ENCODE measurements at places on chromosomes 6 and 20.

GRCh38 chr6:133837801-133838349, 51.0 kb upstream of the TCF21 start:
- peak; percentile 91 for DNase-seq

- DNase-seq = no peak
Observed at GRCh38 chr20:44684047-44684967, 30.9 kb upstream of the CCN5 start.

DNA sequence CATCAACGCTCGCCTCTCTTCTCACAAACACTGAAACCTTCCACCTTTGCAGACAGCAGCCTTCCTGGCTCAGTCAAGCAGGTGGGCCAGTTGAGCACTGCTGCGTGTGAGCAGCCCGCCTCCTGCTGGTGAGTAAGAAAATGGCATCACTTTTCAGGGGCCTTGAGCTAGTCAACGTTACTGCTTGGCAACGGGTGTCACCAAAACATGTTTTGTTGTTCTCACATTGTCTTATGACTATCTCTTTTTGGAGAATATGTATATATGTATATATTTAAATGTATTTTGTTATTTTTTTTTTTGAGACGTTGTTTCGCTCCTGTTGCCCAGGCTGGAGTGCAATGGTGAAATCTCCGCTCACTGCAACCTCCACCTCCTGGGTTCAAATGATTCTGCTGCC, 97.0 kb upstream of the AGPAT4 start:
- DNase-seq = peak; percentile 88

- DNase-seq = peak; percentile 29
Observed at GRCh38 chr20:45970646-45971424, 1.2 kb downstream of the ZNF335 start.

DNA sequence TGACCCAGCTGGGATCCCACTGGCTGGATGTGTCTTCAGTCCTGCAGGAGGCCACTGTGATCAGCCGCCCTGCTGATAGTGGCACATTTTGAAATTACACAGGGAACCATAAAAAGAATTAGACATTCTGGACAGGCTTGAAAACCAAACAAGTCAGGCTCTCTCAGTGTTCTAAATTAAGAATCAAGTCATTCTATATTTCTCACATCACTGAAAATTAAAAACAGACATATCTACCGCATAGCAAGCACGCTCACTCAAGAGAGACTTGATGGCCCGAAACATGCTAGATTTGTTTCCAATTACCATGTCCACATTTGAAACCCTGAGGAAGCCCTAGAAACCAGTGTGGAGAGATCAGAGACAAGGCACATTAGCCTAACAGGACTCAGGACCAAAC, 57.7 kb downstream of the NFATC2 start:
- DNase-seq = no peak

DNA sequence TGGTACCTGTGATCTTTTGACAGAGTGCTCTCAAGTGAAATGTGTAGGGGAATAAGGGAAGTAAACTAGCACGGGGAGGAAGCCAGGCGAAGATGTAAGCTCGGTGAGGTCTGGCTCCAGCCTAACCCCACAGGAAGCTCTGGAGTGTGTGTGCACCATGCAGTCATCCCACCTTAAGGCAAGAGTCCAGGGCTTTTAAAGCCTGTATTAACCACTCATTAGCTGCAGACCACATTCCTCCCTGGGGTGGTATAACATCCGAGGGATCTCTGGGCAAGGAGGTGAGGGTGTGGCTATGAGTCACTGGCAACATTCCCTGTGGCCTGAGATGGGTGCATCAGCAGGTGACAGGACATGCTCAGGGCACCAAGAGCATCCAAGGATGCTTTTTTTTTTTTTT, 12.5 kb upstream of the RANBP9 start:
- no peak for DNase-seq

DNA sequence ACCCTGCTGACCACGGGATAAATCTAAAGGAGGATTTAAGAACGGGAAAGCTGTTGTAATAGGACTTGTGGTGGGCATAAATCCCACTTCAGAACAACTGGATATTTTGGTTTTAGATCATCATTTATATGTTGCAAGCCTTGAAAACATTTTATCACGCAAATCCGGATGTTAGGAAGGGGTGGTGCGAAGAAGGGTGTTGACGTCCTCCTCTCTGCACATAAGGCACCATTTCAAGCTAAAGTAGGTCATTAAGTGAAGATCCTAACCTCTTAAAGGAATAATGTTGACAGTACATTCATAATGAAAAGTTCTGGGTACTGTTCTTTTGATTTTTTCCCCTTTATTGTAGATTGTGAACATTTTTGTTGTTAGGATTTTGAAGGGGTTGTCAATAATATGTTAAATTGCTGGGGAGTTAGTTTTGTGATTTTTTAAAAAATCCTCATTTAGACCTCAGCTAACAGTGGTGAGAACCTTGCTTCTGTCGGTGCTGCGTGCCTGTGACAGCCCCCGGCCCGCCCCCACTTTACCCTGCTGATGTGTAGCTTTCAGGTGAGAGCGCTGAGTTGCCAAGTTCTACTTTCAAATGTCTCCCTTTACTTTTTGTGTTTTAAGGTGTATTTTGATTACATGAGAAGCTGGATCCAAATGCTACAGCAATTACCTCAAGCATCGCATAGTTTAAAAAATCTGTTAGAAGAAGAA, 88.8 kb downstream of the MAP3K4 start:
- no peak for DNase-seq

DNA sequence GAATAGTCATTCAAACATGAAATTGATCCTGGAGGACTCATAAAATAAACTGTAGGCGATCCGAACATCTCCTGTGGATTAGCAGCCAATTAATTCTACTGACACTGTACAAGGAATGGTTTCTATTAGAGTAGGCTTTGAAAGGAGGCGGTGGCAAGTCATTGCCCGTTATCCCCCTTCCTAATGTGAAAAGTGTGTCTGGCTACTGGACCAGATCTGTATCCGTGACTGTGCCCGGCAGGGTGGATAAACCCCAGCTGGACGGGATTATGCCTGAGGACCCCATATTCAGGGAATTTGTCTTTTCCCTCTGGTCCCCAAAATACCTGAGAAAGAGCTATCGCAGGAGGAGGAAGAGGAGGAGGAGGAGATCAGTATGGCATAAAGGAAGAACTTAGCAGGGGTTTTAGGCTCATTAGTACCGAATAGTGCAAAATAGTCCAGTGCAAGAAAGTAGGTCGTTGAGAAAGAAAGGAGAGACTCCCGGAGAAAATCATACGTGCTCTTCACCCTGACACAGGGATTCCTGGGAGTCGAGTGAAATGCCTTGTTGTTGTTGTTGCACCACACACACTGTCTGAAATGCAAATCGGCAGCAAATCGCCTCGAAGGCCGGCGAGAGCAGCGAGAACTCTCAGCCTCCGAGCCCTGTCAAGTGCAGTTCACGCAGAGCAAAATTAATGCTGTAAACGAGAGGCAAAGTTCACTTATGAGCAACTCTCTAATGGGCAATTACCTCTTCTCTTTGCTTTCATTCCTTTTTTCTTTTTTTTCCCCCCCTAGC, 178.9 kb upstream of the ARID1B start:
- DNase-seq = no peak

GRCh38 chr6:6962086-6962485, 145.7 kb upstream of the RREB1 start:
- DNase-seq = no peak

DNA sequence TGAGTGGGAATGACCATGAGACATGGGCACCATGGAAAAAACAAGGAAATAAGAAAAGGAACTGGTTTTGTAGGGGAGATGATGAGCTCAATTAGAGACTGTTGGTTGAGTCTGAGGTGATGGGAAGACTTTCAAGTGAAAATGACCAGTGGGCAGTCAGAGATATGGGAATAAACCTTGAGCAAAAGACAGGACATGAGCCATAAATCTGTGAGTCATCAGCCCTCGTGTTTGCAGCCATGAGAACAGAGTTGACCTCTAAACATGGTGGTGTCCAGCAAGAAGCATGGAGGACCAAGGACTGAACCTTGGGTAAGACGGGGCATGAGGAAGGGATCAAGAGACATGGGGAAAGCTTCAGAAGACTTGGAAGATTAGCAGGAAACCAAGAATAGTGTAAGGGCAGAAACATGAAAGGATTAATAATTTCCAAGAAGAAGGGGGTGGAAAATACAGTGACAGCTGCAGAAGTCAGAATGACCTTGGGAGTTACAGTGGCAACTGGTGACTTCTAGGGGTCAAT, 280.6 kb upstream of the PRDM1 start:
- DNase-seq = no peak

DNA sequence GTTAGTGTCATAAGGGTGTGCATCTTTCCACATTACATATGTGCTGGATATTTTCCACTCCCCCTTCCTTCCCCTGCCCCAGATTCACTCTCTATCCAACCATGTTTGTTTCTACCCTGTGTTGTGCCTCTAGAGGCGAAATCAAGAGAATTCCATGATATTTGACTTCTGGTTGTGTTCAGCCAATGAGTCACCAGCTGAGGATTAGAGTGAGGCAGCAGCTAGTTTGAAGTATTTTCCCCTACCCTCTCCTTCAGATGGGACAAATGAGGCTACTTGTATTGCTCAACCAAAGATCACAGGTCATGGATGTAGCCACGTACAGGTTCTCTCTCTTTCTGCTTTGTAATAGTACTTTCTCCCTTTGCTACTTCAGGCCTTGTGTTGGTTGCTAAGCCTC, 24.5 kb upstream of the OR2J2 start:
- no peak for DNase-seq

DNA sequence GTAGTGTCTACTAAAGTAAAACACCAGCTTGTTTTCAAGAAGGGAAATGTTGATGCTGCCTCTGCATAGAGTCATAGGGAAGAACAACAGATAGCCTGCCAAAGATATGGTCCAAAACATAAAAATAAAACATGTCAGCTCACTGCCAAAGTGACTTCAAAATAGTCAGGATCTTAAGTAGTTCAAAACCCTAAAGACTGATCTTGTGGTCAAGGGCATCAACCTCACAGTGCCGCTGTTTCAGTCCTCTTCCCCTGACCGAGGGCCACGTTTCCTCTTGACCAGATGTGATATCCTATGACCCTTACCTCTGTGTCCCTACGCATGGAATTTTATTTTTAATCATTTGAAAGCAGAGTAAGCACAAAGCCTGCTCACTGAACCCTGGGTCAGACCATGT, 104.2 kb upstream of the CNKSR3 start:
- no peak for DNase-seq

DNA sequence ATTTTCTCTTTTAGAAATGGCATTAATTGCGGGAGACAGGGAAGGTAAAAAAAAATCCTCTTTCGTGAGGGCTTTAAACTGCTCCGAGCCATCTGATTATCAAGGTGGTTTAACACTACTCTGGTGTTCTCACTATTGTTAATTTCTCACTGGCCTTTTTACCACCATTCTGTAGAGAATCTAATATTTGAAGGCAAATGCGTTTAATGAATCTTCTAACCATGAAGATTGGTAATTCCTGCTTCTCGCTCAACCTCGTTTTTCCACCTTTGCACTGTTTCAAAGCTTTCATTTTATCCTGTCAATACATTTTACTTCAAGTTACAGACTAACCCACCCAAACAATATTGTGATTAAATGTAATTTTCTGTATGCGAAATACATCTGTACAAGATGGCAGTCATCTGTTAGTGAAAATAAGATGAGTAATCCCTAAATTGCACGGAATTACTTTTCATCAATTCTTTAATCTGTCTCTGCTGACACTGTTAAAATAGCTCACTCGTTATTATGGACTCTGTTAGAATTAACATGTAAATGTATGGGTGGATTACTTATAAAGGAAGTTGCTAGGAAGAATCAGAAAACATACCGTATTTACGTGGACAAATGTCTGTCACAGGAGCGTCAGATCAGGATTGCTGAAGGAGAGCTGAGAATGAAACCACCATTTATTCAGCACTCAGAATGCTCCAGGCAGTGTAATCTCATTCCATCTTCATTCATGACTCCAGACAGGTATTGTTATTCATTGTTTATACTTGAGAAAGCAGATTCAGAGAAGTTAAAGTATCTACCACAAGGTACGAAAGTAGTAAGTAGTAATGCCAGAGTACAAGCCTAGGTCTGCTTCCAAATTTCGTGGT, 1.1 kb upstream of the LCA5 start:
- no peak for DNase-seq

DNA sequence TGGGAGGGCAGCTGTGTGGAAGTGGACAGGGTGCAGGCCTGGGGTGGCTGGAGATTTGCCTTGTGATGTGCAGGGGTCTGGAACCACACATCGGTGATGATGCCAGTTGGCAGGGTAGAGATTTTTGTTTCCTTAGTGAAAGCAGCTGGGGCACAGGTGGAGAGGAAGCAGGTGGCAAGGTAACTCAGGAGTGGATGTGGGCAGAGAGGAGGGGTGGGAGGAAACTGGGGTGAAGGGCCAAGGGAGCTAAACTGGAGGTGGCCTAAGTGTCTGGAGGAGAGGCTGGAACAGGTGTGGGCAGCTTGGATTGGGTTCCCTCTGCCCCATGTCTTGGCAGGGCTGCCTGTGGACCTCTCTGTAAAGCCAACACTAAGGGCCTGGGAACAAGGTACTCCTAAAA, 4.7 kb upstream of the SCUBE3 start:
- no peak for DNase-seq

- DNase-seq = no peak
Observed at GRCh38 chr6:144753023-144753705, 468.0 kb downstream of the UTRN start.

- DNase-seq = no peak
Observed at GRCh38 chr6:27156874-27157458, 90.5 kb upstream of the PRSS16 start.

DNA sequence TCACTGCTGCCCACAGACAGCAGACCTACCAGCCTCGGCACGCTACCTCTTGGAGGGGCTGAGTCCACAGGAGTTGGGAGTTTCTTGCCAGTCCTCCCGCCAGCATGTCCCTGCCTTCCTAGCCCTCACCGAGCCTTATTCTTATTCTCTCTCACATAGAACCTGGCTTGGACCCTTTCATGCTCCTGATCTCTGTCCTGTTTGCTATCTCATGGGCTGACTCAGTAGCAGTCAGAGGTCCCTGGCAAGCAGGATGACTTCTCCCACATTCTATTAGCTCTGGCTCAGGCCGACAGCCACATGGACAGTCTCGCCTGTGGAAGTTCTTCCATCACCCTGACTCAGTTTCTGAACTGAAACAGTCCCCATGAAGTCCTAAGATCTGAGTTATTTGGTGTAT, 313.2 kb upstream of the RNF24 start:
- DNase-seq = no peak

DNA sequence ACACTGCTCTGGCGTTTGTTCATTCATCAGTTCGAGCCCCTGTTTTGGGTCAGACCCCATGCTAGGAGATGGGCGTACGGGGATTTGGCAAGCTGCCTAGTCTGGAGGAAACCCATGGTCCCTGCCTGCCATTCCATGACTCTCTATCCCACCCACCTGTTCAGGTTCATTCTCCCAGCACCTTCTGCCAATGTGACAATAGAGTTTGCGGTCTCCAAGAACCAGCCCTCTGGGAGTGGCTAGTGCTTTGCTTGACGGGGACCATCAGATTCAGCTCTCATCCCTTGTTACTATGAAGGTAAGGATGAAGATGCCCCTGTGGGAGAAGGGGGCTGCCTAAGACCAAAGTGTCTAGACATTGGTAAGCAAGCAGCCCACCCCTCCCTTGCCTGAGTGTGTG, 345.0 kb downstream of the PTPRT start:
- DNase-seq = no peak
